Activated gamma-delta T cell treated with anti-CD3 and anti-CD28 coated beads, Interleukin-2, amount 50 U/mL, for 16 hours (primary cell): ENCODE measurements at places on chromosomes 1 and 21.

DNA sequence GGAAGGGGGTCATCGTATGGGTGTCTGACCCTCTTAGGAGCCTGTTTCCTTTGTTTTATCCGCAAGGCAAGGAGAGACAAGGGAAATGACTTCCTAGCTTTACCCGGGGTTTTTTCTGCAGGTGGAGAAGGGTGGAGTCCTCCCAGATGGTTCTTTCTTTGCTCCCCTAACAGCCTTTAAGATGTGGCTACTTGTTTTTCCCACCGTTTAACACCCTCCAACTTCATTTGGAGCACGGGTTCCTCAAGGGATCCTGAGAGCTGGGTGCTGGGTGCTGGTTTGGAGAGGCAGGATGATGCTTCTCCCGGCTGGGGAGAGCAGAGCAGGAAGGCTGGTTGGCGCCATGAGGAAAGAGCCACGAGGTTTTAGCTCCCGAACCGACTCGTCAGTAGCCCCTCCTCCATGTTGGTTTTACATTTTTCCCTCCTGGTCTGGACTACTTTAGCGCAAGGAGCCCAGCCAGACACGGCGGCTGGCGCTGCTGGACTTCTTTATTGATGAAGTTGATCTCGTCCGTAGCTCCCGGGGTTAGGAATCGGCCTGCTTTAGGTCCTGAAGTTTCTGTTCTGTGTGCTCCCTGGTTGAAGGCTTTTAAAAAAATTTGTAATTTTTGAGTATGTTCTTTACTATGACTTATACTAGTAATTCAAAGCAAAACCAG lies 1.4 kb downstream of the UCK2 start:
- DNase-seq: no peak

DNA sequence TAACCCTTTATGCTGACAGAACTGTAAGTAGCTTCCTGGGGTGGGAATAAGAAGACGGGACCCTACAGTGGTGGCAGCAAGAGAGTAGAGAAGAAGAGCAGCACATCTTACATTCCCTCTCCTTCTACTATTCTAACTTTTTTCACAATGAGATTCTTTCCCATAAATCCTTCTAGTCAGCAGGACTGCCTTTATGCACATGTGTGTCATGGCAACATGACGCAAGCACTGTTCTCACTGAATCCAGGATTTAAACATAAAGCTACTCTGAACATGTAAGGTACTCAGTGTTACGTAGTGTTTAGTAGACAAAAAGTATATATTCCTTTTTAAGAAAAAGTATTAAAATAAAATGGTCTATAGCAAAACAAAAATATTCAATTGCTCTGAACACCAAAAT lies 309.7 kb upstream of the LYPLAL1 start:
- DNase-seq: no peak

GRCh38 chr1:179709841-179710329 lies 33.2 kb upstream of the FAM163A start:
- no peak for DNase-seq

GRCh38 chr1:4133297-4133938 lies 233.3 kb upstream of the C1orf174 start:
- no peak for DNase-seq

GRCh38 chr1:166304131-166304530 lies 137.3 kb upstream of the FAM78B start:
- DNase-seq: no peak
